ENCODE measurements at places on chromosomes 1 and 21.

DNA sequence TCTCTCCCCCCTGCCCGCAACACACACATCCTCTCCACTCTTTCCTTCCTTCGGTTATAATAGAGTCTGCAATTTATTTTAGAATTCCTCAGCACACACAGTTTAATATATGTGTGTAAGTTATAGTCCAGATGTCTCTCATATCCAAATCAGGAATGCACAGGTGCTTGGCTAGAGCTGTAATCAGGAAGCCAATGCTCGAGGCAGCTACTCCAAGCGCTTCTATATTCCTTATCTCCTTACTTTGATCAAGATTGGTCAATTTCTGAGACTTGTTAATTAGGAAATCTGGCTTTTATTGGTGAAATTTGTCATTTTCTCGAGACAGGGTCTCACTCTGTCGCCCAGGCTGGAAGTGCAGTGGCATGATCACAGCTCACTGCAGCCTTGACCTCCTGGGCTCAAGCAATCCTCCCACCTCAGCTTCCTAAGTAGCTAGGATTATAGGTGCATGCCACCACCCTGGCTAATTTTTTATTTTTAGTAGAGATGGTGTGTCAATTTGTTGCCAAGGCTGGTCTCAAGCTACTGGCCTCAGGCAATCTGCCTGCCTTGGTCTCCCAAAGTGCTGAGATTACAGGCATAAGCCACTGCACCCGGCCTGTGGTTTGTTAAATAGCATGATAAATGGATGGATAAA, 27.7 kb downstream of the RPL5 start:
- no peak for DNase-seq

GRCh38 chr21:26116456-26117011, 54.0 kb downstream of the APP start:
- peak; percentile 50 for DNase-seq

GRCh38 chr1:210330279-210330866, 1.7 kb downstream of the HHAT start:
- DNase-seq: no peak

GRCh38 chr21:16865632-16866031, 647.2 kb upstream of the CXADR start:
- no peak for DNase-seq

GRCh38 chr1:2380816-2381591, 10.3 kb downstream of the MORN1 start:
- no peak for DNase-seq

GRCh38 chr1:77039739-77040138, 172.5 kb downstream of the ST6GALNAC5 start:
- DNase-seq: peak; percentile 67

GRCh38 chr1:206786212-206786886, 14.1 kb upstream of the IL10 start:
- DNase-seq: no peak

GRCh38 chr1:227318853-227319607, 738 bp upstream of the CDC42BPA start:
- DNase-seq: no peak

DNA sequence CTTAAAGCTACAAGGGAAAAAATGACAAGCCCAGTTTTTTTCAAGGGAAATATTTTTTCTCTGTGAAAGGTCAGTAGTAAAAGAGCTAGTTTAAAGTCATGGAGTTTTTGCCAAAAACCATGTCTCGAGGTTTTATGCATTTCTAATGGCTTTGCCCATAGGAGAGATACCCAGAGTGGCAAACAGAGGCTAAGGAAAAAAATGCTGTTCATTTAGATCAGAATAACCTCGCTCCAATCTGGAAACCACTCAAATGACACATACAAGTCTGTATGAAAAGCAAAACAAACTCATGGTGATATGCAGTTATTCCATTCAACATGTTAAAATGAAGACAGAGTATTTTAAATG, 36.9 kb upstream of the EDEM3 start:
- no peak for DNase-seq

GRCh38 chr21:43910460-43910859, 45.4 kb downstream of the AGPAT3 start:
- no peak for DNase-seq

- DNase-seq: peak; percentile 19
Observed at GRCh38 chr1:37850352-37850955, 8.9 kb downstream of the MTF1 start.

DNA sequence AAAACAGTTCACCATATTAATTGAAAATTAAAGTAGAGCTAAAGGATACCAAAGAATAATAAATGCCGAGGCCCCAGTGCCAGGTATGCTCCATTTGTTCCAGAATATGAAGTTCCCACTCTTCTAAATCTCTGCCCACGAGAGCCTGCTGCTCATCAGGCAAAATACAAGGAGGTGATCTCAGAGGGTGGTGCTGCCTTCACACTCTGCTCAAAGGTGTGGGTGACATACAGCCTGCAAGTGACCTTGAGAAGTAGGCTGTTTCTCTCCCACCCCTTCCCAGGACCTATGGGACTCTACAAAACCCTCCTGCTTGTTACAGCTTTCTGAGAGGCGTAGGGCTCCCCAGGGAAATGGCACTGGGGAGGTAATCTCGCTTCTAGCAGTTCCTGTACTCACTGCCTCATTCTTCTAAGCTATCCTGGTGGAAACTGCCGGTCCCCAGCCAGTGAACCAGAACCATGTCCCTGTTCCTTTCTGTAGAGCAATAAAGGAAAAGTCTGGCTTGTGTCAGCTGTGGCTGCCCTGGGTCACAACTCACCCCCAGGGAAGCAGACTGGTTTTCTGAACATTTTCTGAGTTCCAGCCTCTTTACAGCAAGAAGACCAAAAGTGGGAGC, 26.9 kb upstream of the DPT start:
- DNase-seq: no peak
